Ovary (tissue), 10 donors: ENCODE measurements at places on chromosomes 7 and 10. TPM values are rescaled to one million over a fixed set of nuclear protein-coding genes. Genes with fewer than 3 reads are reported as not detected.

- no peaks in the 10 kb centered on the region for H3K36me3 ChIP-seq
- H3K4me1 ChIP-seq, result no peaks in the 10 kb centered on the region
- no peak for DNase-seq
- no peak overlapping the region for H3K27ac ChIP-seq
Measured at GRCh38 chr7:156056534-156056933, 244.3 kb upstream of the SHH start.

DNA sequence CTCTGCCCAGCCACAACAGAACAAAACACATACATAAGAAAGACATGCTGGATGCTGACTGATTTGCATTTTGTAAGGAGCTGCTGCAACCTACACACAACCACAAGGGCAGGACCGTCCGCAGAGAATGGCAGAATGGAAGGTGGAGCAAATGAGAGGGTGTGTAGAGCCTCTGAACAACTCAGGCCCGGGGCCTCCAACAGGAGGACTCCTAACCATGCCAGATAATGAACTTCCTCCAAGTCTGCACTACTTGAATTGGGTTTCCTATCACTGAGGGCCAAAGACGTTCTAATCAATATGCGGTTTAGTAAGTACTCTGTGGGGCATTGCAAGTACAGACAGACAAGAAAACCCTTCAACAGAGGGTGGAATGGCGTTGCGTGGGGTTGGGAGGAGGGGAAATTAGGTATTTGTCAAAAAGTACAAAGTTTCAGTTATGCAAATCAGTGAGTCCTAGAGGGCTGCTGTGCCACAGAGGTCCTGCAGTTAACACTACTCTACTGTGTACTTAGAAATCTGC is 14.6 kb downstream of the VOPP1 start:
- H3K4me3 ChIP-seq, result no peak overlapping the region
- no peak overlapping the region for H3K27ac ChIP-seq
- H3K36me3 ChIP-seq, result no peaks in the 10 kb centered on the region

GRCh38 chr10:21257919-21258318 is 267.6 kb downstream of the SKIDA1 start:
- no peaks in the 10 kb centered on the region for H3K27me3 ChIP-seq
- H3K4me3 ChIP-seq, result no peak overlapping the region
- H3K27ac ChIP-seq, result no peak overlapping the region
- no peaks in the 10 kb centered on the region for H3K36me3 ChIP-seq

- H3K4me1 ChIP-seq, result no peaks in the 10 kb centered on the region
- no peak for DNase-seq
- no peak overlapping the region for H3K27ac ChIP-seq
Measured at GRCh38 chr10:14727924-14728323, 46.8 kb downstream of the FAM107B start.

- no peaks in the 10 kb centered on the region for H3K27me3 ChIP-seq
- DNase-seq, result no peak
- H3K36me3 ChIP-seq, result no peaks in the 10 kb centered on the region
- H3K27ac ChIP-seq, result no peak overlapping the region
- no peak overlapping the region for H3K4me3 ChIP-seq
Measured at GRCh38 chr10:50988792-50989191, 85.5 kb upstream of the PRKG1 start.

GRCh38 chr7:109387530-109387929 is 817.9 kb downstream of the DNAJB9 start:
- no peak overlapping the region for H3K27ac ChIP-seq
- no peaks in the 10 kb centered on the region for H3K36me3 ChIP-seq
- no peaks in the 10 kb centered on the region for H3K4me1 ChIP-seq

DNA sequence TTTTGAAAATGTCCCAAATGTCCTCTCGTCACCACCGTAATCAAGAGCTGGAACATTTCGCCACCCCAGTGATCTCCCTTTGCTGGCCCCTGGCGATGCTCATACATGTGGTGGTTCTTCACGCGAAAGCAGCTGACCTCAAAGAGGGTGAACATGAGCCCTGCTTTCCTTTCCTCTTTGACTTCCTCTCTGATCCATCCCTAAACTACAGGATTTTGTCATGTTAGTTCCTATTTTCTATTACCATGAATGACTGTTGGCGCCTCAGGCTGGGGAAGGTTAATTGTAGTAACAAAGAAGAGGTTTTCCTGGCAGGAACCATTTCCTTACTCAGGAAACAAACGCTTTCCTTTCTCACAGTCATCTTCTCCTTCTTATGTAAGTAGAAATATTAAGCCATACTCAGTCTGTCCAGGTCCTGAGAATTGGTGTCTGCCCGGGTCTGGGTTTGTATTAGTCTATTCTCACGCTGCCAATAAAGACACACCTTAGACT is 114.5 kb downstream of the INSYN2A start:
- no peak overlapping the region for H3K27ac ChIP-seq
- no peaks in the 10 kb centered on the region for H3K27me3 ChIP-seq
- H3K4me1 ChIP-seq, result no peaks in the 10 kb centered on the region

The ATOH7 gene
- total RNA-seq, result not detected

GRCh38 chr10:75397496-75398199 is 3.9 kb downstream of the ZNF503 start:
- H3K27me3 ChIP-seq, result no peaks in the 10 kb centered on the region
- peaks cover 3% of the 10 kb centered on the region for H3K4me1 ChIP-seq
- no peaks in the 10 kb centered on the region for H3K36me3 ChIP-seq
- DNase-seq, result peak; percentile 59
- H3K27ac ChIP-seq, result peak overlapping the region; percentile 74
